Fibroblast of pulmonary artery (primary cell): ENCODE measurements at places on chromosomes 6 and 20.
A peak's percentile ranks its signal among the peaks of the same experiment; 100 is the strongest.

DNA sequence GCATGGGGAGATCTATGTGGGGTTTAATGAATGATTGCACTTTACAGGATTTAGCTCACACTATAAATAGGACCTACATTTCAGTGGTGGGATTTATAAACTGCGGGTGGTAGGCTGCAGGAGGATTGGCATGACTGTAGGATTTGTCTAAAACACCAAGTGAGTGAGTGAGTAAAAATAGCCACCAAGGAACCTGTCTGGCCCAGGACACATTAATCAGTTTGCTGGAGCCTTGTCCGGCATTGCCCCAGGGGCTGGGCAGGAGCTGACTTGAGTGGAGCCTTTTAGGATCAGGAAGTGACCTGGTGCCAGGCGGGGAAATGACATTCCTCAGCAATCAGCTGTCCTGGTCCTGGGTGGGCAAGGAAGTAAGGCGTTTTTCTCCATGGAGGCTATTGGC lies 278.7 kb upstream of the PRND start:
- no peak for DNase-seq

DNA sequence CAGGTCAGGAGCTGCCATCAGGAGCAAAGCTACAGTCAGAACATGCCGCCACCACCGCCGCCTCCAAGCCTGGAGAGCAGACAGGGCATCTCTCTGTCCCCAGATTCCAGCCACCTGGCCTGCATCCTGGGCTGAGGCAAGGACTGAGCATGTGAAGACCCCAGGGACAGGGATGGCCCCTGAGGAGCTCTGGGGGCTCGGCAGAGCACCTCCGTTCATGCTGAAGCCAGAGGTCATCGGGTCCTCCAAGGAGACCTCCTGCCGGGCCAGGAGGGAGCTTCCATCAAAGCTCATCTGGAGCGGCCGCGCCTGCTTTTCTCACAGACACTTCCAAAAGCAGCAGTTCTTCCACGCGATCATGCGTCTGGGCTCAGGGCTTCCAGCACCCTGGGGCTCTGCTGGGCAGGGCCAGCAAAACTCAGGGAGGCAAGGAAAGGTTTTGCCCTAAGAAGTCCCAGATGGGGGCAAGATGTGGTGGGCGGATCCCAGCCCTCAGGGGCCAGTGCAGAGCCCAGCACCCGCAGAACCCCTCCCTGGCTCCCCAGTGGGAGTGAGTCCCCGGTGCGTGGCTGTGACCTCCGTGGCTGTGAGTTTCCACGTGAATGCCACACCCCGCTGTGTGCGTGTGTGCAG lies 138.4 kb downstream of the TAF4 start:
- DNase-seq: no peak

GRCh38 chr6:81752921-81753710 lies 635 bp upstream of the TENT5A start:
- DNase-seq: peak; percentile 94

DNA sequence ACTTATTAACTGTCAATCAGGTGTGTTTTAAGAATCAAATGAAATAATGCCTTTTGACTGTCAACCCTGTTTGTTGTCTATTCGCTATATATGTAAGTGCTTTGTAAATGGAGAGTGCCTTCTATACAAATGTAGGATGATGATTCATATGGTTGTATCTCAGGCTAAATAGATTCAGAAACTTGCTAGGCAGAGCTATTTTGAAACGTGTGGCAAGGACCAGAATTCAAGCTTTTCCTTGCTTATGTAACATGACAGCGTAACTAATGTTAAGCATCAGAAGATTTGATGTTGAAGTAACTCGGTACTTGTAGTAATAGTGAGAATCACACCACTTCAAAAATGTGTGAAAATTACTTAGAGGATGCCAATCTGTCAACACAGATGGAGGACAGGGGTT lies 3.4 kb downstream of the OGFRL1 start:
- no peak for DNase-seq

DNA sequence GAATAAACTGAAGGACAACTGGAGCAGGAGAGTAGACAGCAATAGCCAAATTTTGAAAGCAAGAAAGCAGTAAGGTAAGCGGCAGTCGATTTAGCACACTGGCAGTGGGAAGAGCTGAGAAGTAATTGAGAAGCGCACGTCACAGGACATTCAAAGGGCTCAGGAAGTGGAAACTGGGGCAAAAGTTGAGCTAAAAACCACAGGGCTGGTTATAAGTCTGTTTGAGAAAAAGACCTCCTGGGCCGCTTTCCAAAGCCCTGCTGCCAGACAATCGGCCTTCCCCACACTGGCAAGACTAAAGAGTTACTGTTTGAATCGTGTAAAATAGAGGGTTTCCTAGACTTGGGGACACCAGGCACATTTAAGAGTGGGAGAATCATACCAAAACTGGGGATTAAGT lies 161.4 kb downstream of the DNAH8 start:
- DNase-seq: no peak

DNA sequence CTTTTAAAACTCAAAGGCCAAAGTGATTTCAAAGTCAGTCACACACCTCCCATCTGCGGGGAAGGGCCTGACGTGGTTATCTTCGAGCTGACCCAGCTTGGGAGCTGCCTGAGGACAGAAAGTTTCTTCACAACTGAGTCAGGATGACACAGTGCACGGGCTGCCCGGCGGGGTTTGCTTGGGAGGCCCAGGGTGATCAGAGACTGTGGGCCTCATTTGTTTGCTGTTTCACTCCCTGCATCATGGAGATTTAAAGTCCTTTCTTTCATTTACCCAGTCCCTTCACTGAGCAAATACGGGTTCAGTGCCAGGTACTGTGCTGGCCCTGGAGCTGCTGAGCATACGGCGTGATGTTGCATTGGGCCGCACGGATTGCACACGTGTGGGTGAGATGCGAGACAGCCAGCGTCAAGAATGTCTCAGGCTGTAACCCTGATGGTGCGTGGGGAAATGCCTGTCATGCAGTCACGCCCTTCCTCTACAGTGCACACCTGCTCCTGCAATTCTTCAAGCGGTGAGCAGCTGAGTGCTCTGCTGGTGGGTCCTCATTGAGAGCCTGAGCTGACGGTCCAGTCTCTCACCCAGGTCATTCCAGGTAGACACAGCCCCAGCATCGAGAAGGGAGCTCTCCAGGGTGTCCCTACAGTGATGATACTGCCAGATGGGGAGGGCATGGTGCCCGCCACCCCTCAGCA lies 82.7 kb upstream of the PMEPA1 start:
- no peak for DNase-seq

GRCh38 chr6:35173044-35173426 lies 31.9 kb upstream of the TCP11 start:
- DNase-seq: no peak

- DNase-seq: no peak
Observed at GRCh38 chr6:40910260-40910893, 128.6 kb downstream of the UNC5CL start.

DNA sequence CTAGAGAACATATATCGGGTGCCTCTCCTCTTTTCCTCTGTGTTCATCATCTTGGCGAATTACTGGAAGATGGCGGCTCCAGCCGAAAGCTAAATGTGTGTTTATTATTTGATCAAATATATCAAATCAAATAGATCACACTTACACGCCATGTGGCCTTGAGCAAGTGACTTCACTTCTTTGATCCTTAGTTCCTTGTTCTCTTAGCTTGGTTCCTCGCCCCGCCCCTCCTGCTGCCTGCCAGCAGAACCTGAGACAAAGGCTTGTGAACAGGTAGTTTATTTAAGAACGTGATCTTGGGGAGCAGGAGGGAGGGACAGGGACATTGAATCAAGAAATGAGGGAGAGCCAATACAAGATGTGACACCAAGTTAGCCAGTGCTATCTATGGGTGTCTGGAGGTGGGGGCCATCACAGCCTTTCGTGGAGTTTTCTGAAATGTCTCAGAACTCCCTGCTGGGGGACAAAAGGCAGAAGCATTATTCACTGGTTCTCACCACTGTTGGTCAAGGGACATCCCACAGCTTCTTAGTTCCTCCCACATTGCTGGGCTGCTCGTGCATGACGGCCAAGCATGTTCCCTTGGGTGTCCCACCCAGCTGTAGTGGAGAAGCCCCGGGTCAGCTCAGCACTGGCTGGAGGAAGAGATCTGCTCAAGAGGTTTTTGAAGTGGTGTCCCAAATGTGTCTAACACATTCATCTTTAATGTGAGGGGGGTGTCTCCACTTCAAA lies 44.9 kb upstream of the RNF24 start:
- no peak for DNase-seq

DNA sequence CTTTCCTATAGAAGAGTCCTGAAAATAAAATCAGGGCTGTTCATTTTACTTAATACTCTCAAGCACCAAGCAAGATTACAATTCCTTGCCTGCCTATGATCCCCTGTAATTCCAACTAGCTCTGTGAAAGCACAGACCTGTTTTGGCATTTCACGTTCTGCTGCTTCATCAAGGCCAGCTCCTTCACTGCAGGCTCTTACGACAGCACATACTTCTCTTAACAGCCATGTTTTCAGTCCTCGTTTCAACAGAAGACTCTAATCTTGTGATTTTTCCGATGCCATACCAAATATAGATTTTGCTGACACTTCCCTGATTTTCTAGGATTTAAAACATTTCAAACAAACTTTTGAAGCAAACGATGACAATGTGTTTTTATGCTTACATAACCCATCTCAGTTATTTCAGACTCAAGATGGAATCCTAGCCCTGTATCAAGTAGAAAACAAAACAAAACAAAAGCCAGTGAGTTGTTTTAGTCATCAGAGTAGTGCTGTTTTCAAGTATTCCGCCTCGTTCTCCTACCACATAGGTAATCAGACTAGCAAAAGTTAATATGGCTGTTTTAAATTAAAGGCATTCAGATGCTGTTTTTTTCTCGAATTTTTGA lies 616.5 kb upstream of the CITED2 start:
- DNase-seq: peak; percentile 68

GRCh38 chr6:26390531-26390930 lies 7.6 kb downstream of the BTN2A2 start:
- no peak for DNase-seq

DNA sequence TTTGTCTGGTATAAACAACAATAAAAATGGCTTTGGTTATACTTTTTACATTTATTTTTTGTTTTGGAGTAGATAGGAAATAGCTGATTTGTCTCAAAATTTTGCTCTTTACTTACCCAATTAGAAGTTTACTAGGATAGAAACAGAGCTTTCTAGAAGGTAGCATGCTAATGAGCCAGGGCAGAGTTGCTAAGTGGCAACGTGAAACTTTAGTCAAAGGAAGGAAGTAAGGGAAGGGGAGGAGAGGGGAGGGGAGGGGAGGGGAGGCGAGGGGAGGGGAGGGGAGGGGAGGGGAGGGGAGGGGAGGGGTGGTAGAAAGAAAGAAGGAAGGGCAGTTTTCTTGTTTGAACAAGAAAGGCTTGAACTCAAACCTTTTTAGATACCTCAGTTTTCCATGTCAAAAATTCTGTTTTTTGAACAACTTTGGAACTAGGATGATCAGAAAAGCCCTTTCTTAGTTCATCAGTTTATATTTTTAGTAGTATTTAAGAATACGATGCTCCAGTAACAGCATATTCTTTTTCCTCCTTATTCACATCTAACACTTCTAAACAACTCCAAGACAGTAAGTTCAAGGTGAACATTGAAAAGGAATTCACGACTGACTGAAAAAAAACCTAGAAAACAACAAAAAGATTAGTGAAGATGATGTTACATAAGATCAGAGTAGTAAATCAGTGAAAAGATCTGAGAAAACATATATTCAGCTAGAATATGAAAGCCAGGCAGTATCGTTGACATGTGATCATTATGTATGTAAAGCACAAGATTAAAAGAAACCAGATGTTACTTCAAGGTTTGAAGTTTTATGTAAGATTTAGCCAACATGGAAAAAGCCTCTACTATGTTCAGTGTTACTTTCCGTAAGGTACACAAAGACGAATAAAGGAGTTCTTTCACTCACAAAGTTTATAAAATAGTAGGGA lies 263.4 kb downstream of the ARHGAP18 start:
- DNase-seq: no peak

GRCh38 chr20:34970193-34970840 lies 14.6 kb downstream of the MYH7B start:
- DNase-seq: no peak

- DNase-seq: no peak
Observed at GRCh38 chr6:128723667-128724066, 159.3 kb upstream of the LAMA2 start.

- no peak for DNase-seq
Observed at GRCh38 chr6:33216117-33216649, 7.9 kb downstream of the RING1 start.

DNA sequence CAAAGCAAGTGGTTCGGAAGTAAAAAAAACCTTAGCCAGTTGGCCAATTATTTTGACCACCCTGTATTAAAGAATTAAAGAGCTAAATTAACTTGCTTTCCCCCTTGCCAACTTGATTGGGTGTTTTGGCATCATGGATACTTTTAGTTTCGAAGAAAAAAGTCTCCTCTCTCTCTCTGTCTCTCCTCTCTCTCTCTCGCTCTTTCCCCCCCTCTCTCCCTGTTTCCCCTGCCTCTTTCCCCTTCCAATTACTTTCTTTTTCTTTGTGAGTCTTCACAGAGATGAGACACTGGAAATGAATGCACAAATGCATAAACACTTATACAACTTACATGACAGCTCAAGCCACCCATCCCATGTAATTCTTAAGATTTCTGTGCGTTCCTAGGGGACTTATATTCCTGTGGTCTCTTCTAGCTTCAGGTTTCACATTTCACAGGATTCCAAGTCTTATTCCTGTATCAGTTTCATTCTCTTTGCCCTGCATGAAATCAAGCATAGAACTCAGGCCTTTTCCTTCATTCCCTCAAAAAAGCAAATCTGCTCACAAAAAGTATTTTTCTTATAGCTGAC lies 32.9 kb upstream of the EYA4 start:
- DNase-seq: no peak

DNA sequence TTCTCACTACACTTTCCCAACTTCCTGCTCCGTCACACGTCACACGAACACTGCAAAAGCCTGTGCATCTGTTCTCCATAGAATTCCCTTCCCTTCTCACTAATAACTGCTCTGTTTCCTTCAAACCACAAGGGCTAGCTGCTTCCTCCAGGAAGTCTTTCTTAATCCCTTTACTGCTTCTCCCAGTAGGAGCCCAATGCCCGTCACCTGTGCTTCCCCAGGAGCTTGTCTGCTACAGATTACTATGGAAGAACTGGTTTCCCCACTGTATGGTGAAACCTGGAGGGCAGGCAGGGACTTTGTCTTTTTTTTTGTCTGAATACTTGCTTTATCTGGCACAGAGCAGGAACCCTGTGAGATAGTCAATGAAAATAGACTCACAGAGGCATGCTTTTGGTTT lies 444.7 kb upstream of the MAP3K7 start:
- DNase-seq: no peak

DNA sequence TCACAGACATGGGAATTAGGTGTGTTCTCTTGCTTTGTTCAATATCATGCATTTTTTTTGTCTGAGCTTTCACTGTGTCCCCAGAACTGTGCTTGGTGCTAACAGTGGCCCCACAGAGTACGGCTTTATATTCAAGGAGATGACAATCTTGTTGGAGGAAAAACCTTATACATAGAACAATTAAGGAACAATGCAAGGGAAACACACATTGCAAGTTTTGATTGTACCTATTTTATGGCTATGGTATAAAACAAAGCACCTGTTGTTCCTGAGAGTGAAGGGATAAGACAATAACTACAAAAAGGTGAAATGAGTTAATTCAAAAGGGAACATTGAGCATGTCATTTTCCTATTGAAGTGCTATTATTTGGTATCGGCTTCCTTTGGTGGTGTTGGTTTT lies 143.9 kb upstream of the ESR1 start:
- DNase-seq: no peak

GRCh38 chr20:36465109-36466080 lies 75.9 kb upstream of the MYL9 start:
- DNase-seq: peak; percentile 65
